ENCODE measurements at places on chromosomes 12 and 14.
A peak's percentile ranks its signal among the peaks of the same experiment; 100 is the strongest.

GRCh38 chr12:76020281-76020680 is 11.3 kb downstream of the PHLDA1 start:
- peak; percentile 31 for DNase-seq

DNA sequence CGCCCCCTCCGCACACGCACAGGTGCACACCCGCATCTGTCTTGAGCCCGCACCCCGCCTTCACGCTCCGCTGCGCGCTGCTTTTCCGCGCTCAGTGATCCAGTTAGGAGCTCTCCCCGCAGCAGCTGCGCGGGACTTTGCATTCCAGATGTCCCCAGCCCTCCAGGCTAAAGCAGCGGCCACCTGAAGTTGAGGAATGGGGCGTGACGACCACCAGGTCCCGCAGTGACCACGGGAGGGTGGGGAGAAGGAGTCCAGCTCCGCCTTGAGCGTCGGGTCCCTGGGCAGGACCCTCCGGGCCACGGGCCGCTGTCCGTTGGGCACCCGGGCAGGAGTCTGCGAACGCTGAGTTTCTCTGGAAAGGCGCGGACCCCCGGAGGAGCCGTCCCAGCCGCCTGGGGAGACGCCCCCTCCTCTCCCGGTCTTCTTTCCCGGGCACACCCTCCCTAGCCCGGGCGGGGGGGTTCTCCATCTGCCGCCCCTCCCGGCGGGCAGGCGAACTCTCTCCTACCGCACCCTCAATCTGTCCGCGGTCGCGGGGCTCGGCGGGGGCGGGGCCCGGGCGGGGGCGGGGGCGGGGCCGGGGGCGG is 334 bp upstream of the TMEM132C start:
- DNase-seq, result no peak

GRCh38 chr12:95214466-95214865 is 2.8 kb downstream of the FGD6 start:
- no peak for DNase-seq

DNA sequence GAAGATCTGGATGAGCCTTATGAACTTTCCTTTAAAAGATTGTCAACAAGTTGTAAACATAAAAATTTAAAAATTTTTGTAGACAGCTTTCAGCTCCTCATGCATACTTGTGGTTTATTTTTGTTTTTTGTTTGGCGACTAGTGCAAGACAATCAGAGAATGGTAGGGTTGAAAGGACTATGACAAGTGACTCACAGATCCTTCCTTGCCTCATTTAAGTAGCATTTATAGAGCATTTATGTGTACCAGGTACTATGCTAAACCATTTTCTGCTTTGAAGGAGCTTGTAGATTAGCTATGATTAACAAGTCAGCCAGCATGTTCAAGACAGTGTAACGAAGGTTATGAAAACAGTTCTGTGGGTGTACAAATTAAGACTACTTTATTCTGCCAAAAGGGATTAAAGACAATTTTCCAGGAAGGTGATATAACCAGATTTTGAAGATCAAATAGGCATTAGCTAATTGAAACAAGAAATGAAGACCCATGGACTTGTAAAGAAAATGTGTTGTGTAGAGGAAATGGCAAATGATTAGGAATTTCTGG is 122.0 kb downstream of the PCNX1 start:
- no peak for DNase-seq

- no peak for DNase-seq
Measured at GRCh38 chr12:112987561-112987960, 9.2 kb downstream of the OAS2 start.

DNA sequence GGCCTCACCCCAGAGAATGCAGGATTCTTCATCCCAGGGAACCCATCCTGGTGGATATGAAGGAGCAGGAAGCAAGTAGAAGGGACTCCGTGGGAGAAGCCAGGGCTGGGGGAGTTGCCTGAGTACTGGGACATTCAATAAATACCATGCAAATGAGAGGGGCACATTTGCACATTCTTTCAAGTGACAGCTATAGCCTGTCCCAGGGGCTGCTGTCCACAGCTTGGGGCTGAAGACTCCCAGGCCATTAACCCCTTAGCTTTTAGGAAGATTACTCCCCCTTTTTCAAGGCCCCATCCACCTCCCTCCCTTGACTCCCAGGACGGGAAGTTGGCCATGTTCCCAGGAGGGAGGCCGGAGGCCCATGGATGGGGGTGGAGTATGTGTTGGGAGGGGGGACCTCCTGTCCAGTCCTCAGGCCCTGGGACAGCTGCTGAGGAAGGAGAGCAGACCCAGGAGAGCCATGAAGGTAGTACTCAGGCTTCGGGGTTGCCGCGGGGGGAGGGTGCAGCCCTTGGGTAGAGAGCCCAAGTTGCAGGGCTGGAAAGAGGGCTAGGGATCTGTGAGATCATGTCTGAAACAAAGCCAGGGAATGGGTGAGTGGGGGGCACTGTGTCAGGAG is 974 bp upstream of the TNS2 start:
- DNase-seq, result no peak
